ENCODE measurements at places on chromosomes 6 and 20.

- no peak for DNase-seq
Observed at GRCh38 chr6:108797951-108798669, 50.1 kb upstream of the ARMC2 start.

- DNase-seq: no peak
Observed at GRCh38 chr6:27838945-27839625, 73.1 kb downstream of the OR2B2 start.

- no peak for DNase-seq
Observed at GRCh38 chr6:127641905-127642304, 64.9 kb downstream of the C6orf58 start.

GRCh38 chr6:101980924-101981323, 587.4 kb downstream of the GRIK2 start:
- no peak for DNase-seq

DNA sequence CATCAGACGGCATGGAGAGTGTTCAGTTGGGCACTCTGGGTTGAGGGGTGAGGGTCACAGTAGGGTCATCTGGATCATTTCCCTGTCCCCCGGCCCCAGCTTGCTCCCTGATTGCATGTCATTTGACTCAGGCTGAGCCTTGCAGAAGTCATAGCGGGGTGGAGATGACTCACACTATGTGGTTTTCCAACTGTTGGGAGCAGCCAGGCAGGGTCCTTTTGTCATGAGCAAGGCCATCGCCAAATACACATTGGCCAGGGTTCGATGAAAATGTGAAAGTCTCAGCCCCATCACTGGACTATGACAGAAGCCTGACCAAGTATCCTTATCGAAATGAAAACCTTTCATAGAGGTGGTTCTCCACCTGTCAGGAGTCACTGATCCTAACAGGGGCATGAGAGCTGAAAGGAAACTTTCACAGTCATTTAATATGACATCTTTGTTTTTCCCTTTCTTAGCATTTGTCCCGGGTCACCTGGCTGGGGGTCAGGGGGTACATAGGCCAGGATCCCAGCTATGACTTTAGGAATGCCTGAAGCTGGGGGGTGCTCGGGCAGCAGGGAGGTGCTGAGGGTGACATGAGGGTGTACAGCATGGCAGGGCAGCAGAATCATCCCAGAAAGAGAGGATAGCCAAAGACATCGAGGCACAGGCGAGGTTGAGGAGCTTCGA, 70.2 kb upstream of the CD93 start:
- no peak for DNase-seq

DNA sequence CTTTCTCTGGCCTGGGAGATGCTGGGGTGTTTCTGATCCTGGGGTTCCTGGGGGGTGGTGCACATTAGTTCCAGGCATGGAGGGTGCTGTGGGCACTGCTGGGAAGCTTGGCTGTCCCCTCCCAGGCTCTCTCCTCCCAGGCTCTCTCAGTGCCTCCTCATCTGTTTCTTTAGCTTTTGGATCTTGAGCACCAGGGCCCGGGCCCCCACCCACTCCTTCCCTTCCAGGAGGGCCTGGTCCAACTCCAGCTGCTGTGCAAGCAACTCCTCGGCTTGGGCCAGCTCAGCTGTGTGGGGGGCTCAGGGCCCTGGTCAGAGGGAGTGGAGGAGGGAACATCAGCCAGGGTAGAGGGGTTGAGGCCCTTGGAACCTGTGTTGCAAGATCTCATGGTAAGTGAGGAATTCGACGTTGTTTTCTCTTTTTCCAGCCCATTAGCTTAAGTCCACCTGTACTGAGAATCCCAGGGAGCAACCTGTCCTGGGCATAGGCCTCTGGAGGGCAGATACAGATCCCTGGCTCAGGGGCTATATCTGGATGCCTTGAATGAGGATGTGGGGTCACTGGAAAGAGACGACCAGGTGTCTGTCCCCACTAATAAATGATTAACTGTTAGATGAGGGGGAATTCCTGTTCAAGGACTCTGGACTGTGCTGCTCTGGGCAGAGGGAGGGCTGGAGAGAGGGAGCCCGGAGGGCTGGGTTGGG, 34.5 kb upstream of the HLA-A start:
- no peak for DNase-seq

DNA sequence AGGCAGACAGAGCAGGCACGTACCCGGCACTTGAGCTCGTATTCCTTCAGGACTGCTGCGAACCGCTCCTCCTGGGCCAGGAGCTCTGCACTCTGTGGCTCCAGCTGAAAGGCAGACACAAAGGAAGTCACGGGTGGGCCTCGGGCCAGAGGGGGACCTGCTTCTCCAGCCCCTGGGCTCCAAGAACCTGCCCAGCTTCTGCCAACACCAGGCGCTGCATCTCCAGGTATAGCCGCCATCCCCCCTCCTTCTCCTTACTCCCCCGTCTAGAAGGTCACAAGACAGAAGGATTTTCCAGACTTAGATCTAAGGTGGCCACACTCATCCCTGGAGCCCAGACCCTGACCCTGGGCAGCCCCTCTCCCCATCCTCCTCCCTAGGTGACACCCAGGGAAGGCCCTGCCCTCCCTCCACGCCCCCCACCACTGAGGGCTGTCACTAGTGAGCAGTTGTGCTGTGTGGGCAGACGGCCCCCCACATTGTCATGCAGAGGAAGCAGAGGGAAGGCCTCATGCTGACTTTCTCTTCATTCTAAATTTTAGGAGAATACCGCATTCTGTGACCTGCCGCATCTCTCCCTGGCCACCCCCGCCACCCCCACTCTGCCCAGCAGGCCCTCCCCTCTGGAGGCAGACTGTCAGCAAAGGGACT, 81.9 kb downstream of the GINS1 start:
- no peak for DNase-seq

- DNase-seq: no peak
Observed at GRCh38 chr20:4805663-4806449, 84.1 kb downstream of the PRND start.

DNA sequence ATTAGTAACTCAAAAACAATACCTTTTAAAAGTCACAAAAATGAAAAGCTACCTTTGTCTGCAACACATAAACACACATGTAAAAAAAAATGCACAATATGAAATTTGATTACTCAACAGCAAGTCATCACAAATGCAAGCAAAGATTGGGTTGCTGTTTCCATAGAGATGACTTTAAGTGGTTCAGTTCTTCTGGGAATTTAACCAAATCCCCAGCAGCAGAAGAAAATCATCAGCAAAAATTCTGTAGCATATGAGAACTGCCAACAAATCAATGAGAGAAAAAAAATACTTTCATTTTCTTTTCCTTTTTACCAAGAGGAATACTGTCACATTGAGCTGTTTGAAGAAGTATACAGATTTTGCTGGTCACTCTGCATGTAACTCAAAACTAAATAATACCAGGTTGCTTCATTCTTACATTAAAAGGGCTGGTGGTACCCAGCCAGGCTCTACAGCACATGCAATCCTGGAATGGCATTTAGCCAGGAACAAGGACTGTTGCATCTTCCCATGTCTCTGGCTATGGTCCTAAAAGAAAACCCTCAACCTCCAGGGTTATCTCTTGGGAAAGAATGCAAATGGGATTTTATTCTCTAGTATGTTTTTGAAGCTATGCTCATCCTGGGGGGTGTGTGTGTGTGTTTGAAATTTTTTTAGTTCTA, 158.3 kb downstream of the OPRM1 start:
- no peak for DNase-seq

DNA sequence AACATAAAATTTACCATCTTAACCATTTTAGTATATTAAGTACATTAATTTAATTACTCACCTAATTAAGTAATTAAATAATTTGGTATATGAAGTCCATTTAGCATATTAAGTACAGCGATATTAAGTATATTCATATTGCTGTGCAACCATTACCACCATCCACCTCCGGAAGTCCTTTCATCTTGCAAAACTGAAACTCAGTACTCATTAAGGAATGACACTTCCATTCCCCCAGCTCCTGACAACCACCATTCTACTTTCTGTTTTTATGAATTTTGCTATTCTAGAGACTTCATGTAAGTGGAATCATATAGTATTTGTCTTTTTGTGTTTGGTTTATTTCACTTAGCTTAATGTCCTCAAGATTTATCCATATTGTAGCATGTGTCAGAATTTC, 61.1 kb upstream of the GTSF1L start:
- DNase-seq: no peak

GRCh38 chr6:24918641-24919055, 17.1 kb downstream of the RIPOR2 start:
- no peak for DNase-seq

DNA sequence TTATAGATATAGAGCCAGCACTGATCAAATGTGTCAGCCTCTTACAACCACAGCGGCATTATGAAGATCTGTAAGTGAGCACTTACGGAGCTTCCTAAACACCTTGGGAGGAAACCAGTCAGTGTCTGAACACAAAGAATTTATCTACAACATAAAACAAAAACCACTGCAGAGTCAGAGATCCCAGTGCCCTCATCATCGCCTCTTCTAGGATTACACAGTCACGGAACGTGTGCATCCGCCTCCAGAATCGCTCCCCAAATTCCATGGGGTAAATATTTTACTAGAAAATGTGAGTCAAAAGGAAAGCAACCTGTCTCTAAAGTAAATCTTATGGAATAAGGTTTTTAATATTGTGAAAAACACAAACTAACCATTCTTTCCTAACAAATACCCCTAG, 243.6 kb downstream of the PACRG start:
- no peak for DNase-seq

DNA sequence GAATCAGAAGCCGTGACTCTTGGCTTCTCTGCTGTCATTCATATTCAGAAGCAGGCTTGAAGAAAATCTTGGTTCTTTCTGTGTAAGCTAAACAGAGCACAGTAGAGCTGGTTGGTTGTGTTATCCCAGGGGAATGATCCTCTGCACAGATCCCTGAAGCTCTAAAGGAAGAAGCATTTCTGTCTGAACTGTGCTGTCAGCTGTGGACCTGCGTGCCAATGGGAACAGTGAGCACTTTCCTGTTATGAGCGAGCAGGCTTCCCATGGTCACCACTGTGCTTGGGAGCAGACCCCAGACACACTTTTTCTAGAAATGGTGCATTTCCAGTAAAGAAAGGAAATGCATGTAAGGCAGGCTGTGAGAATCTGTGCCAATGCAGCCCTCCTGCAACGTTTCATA, 490.2 kb downstream of the EPM2A start:
- DNase-seq: no peak

DNA sequence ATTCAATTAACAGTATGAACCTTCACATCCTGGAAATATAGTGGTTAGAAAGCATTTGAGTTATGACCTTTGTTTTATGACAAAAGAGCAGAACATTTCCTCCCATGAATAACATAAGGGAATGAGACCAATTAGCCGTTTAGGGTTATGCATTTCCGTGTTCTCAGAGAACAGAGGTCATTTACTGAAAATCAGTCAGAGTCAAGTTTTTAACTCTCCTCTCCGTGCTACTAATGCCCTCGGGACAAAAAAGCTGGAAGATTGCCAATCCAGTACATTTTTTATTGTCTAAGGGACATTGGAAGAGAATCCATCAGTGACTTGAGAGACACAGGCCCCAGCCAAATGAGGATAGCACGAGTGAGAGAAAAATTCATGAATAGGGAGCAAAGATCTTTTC, 632.7 kb downstream of the RFPL4B start:
- no peak for DNase-seq

- DNase-seq: no peak
Observed at GRCh38 chr6:29147074-29147473, 23.6 kb upstream of the OR2J2 start.

GRCh38 chr20:14055127-14055742, 59.9 kb downstream of the MACROD2 start:
- no peak for DNase-seq
